ENCODE measurements at places on chromosomes 1 and 21.

- no peak for DNase-seq
Observed at GRCh38 chr21:28773036-28773435, 219.6 kb downstream of the LTN1 start.

GRCh38 chr1:73910466-73910865, 287.5 kb downstream of the LRRIQ3 start:
- no peak for DNase-seq

DNA sequence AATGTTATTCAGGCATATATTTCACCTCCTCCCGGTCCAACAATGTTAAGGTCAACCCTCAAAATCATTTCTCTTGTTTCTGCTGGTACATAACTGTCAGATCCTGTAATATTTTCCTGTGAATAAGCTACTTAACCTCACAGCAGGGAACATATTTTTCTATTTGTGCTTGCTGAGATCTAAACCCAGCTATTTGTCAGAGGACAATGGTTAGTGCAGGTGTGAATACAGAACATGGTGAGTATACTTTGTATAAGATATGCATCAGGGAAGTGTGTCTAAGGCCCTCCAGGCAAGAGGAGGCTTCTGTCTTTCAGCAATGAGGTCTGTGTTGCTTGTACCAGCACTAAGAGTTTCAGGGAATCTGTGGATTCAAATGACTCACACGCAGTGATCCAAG, 970.6 kb downstream of the NCAM2 start:
- DNase-seq, result no peak

GRCh38 chr1:80925130-80925805, 875.5 kb upstream of the ADGRL2 start:
- DNase-seq, result no peak

GRCh38 chr1:233127157-233127556, 168.4 kb downstream of the PCNX2 start:
- no peak for DNase-seq

DNA sequence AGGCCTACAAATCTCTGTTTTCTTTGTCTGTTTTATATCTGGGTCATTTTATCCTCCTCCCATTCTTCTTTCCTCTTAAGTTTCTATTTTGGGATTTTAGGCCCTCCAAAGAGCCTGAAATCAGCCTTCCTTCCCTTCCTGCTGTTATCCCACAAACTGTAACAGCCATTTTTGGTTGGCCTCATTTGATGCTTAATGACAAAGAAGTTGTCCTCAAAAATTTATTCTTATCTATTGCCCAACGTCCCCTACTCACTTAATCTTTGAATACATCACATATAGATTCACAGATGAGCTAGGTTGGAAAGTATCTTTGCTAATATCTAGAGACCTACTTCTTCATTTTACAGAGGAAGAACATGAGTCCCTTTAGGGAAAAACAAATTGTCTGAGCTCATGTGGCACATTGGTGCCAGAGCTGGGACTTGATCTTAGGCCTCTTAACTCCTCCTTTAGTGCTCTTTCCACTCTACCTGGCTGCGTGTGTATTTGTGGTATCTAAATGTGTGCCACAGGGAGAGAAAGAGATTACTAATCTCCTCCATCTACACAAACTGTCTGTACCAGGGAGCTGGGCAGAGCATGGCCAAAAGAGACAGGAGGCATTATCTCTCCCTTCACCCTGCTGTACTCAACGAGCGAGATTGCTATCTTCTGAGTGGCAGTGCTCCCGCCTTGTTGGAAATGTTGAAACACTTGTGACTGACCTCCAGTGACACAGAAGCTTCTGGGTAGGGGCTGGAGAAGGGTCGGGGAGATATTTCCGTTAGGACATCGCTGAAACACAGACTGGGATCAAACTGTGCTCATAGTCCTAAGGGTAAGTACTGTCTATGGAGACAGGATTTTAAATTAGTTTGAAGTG, 30.1 kb downstream of the RHEX start:
- no peak for DNase-seq

DNA sequence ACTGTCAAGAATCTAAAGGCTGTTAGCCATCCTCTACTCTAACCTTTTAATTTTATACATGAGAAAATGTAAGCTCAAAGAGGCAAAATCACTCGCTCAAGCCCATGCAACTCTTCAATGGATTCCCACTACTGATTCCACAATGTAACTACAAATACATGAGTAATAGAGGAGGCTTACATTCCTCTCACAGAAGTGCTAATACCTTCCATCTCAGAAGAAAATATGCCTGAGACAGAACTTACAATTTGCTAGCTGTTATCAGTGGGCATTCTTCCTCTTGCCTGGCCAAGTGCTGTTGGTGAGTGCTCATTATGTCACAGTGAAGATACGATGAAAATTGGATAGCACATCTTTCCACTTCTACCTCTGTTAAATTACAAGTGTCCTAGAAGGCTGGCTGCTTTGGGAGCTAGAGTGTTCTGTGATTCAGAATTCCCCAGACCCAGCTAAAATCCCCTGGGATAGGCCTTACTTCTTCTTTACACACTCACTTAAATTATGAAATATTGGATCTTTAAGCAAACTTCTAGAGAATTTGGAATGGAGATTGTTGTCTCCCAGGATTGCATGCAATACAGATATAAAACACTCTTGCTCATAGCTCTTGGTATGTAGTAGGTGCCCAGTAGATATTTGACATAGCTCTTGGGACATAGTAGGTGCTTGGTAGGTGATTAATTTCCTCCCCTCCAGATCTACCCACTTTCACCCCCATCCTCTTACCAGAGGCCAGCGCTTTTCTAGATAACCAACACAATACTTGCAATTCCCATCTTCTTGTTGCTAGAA, 24.1 kb downstream of the BCL9 start:
- DNase-seq, result no peak

DNA sequence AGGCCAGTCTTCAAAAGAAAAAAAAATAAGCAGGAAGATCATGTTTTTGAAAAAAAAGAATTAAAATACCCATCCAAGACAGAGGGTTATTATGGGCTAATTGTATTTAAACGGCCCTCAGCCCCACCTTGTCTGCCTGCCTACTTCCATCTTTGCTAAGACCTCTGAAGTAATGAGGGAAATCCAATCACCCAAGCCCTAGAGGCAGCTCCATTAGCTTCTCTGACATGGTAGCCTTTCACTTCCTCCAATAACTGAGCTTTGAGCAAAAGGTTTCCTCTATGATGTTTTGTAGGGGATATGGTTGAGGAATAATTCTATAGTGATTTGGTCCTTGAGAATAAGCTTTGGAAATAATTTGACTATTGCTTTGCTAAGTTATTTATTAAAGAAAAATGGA, 178.2 kb upstream of the SGIP1 start:
- DNase-seq, result no peak

DNA sequence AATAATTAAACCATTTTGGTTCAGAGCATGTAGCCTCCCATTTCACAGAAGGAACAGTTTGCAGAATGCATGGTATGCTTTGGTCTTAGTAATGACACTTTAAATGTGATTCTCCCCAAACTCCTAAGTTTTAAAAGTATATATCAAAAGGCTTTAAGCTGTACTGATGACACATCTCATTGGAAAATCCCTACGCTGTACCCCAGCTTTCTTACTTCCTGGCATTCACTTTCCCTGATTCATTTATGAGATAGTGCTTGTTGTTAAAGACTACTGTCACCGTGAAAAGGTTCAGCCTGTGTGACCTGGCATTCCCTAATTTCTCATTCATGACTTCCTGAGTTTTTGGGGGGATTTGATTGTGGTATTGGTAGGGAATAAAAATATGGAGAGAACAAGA, 53.4 kb downstream of the MPZL1 start:
- DNase-seq, result no peak

- DNase-seq, result no peak
Observed at GRCh38 chr1:1110561-1110971, 5.3 kb downstream of the C1orf159 start.

DNA sequence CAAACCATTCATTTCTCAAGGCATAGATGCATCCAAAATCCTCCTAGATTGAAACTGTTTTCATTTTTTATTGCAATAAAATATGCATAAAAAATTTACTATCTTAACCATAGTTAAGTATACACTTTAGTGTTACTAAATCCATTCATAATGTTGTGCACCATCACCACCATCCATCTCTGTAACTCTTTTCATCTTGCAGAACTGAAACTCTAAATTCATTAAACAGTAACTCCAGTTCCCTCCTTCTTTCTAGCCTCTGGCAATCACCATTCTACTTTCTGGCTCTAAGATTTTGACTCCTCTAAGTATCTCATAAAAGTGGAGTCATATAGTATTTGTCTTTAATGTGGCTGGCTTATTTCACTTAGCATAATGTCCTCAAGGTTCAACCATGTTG, 236.8 kb downstream of the SMYD3 start:
- no peak for DNase-seq

DNA sequence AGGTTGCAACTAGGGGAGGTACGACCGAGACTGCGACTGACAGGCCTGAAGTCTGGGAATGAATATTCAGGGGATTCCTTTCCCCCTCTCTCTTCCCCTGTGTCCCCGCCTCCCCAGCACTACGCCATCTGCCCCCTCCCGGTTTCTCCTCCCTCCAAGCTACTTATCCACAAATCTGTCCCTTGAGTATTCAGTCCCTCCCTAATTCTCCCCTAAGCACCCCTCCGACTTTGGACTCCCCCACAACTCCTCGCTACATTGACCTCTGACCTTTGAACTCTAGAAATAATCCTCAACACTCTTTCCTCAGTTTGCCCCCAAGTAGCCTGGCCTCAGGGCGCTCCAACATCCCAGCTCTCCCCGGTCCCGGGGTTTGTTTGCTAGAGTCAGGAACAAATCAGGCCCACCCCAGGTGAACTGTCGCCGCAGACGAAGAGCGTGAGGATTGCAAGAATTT, 393 bp downstream of the LYSMD1 start:
- no peak for DNase-seq

GRCh38 chr1:218025454-218025853, 259.6 kb upstream of the RRP15 start:
- DNase-seq, result no peak

DNA sequence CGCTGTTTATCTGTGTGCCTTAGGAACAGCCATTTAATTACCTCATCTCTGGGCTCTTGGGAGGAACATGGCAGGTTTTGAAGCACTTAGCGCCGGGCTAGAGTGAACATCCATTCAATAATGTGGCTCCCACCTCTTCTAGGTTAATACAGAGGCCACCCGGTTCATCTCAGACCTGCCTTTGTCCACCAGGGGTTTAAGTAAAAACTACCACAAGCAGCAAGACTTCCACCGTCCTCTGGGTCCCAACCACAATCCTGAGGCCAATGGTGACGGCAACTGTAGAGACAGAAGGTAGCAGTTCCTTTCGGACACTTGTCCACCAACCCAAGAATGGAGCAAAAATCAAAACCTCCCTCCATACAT, 924 bp upstream of the DDOST start:
- DNase-seq, result no peak
